ENCODE measurements at places on chromosomes 1 and 21.

DNA sequence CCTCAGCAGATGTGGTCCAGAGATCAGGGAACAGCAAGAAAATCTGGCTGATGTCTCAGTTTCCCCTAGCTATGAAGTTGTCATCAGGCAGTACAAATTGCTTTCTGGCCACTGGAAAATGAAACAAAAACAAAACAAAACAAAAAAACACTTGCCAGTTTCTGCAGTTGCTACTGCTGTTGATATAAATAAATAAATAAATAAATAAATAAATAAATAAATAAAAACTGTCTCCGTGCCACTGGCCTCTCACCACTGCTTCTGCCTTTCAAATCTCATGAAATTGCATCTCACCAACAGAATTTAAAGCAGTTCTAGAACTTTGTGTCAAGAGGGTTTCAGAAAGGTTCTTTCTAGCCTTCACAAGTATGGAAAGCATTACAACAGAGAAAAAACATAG, 62.9 kb downstream of the C1orf87 start:
- DNase-seq: no peak

GRCh38 chr21:39400173-39400572, 45.4 kb downstream of the LCA5L start:
- no peak for DNase-seq

DNA sequence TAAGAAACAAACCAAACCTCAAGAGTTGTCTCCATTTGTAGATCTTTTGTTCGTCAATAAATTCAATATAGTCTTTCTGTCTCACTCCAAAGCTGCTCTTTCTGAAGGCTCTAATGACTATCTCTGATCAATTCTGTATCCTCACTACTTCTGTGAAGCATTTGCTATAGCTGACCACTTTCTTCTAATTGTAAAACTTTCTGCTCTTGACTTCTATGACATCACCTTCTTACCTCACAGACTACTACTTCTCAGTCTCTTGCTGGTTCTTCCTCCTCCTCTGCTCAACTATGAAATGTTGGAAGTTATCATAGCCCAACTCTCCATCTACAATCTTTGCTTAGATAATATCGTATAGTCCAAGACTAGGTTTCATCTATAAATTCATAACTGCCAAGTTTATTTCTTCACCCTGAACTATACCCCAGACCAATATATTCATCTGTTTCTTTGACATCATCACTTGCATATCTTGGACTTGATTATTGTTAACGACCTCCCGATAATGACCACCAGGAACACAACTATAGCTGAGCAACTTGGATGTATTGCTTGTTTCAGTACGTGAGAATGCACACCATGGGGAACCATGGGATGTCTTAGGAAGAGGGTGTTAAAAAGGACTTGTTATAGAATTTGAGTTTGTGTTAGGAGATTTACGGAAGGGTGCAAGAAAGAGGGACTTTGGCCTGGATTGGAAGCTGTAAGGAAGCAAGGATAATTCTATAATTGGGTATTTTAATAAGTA, 2.0 kb upstream of the CDC7 start:
- no peak for DNase-seq

DNA sequence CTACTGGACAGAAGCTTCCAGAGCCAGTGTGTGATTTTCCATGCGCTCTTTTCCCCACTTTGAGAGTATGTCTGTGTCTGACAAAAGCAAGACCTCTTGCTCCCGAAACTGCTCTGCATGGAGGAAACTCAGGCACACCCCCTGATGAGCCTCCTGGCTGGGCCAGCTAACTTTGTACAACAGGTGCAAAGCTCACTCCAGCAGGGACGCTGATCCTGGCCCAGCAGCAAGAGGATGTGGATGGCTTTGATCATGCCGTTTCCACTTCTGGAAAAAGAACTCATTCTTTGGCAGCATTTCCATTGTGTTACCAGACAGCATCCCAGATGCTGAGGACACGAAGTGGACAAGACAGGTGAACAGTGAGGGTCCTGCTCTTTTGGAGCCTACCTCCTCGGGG, 103.1 kb downstream of the TLR5 start:
- no peak for DNase-seq

DNA sequence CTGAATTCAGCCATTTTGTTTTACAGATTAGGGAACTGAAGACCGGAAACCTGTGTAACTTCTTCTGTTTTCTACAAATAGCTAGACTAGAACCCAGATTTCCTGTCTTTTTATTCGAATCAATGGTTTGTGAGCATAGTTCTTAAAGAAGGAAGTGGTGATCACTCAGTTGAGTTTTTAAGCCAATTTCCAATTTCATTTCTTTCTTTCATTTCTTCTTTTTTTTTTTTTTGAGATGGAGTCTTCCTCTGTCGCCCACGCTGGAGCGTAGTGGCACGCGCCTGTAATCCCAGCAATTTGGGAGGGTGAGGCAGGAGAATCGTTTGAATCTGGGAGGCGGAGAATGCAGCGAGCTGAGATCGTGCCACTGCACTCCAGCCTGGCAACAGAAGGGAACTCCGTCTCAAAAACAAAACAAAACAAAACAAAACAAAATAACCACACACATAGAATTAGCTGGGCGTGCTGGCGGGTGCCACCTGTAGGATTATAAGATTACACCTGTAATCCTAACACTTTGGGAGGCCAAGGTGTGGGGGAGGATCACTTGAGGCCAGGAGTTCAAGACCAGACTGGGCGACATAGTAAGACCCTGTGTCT, 3.0 kb upstream of the MDM4 start:
- DNase-seq: no peak

DNA sequence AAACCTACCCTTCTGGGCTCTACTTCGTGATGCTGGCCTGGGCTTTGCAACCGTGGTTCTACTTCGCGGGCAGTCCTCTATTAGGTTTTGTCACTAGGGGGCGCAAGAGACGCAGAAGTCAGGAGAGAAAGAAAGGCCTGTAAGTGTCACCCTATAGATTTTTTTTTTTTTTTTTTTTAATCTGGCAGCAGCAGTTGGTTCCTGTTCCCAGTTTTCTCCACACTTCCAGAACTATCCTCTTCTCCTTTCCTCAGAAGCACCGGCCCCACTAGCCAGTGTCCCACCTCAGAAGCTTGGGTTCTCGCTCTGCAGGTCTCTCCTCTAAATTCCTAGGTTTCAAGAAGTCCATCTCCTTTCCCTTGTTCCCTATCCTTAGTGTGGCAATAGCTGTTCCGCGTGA, 9.1 kb upstream of the LCE2D start:
- DNase-seq: no peak

DNA sequence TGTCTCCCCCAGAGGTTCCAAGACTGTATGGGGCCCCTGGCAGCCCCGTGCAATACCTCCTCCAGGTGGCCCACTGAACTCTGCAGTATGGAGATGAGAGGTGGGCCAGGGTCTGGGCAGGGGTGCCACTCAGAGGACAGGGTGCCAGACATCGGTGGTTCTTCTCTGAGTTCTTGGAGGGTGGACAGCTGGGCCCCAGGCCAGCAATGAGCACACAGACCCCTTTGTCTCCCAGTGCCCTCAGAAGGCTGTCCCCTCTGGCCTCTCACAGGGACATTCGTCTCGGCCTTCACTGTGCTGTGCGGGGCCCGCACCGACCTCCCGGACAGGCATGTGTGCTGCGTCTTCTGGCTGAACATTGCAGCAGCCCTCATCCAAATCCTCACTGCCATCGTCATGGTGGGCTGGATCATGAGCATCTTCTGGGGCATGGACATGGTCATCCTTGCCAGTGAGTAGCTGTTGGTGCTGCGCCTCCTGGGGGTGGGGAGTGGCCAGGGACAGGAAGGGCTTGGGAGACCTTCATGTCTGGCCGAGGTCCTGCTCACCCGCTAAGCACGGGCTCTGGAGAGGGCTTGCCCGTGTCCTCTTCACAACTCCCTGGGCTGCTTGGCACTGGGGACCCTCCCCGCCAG, 48.1 kb downstream of the STUM start:
- no peak for DNase-seq

DNA sequence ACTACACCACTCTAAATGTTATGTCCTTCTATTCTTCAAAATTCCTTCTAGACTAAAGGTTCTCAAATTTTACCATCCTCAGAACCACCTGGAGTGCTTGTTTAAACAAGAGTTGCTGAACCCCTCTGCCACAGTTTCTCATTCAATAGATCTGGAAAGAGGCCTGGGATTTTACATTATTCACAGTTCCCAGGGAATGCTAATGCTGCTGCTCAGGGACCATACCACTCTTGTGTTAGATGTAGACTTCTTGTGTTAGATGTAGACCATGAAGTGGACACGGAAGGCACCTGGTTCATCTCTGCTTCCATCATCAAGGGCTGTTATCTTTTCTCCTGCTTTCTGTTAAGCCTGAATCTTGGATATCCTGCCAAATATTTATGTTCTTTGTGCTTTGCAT, 31.3 kb upstream of the CCN1 start:
- DNase-seq: no peak

GRCh38 chr21:41786509-41786987, 19.7 kb upstream of the RIPK4 start:
- no peak for DNase-seq

GRCh38 chr21:37244501-37245095, 22.5 kb downstream of the VPS26C start:
- no peak for DNase-seq

GRCh38 chr1:56627019-56627635, 18.0 kb upstream of the PRKAA2 start:
- no peak for DNase-seq

Measured in stimulated activated CD8-positive, alpha-beta memory T cell treated with anti-CD3 and anti-CD28 coated beads, Interleukin-7, amount 100 ng/mL, for 1 hour (primary cell).